ENCODE measurements at places on chromosomes 4 and X.

DNA sequence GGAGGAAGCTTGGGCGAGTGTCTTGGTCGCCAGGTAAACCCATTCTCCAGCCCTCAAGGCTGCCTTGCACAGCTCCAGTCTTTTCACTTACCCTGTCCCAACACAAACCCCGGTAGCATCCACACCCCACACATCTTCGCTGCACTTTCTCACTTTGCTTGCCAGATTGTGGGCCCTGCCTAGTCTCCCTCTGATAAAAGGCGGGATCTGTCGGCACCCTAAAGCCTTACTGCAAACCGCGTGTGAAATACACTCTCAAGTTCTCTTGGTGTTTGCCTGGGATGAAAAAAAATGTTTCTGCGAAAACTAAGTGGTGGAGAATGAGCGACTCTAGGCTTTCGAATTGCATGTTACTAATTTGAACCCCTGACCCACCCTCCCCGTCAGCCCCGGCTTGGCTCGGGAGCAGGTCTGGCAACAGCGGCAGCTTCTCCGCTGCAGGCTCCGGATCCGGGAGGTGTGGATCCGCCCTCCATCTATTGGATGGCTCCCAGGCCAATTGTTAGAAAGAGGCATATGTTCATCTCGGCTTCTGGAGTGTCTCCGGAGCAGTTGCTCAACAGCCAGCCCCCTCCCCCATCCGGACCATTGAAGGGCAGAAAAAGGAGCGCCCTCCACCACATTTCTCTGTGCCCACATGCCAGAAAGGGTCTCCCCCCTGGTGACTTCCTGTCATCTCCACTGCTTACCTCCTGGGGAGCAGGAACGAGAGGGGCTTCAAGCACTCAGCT, 3.0 kb upstream of the CITED1 start:
- no peak for DNase-seq

DNA sequence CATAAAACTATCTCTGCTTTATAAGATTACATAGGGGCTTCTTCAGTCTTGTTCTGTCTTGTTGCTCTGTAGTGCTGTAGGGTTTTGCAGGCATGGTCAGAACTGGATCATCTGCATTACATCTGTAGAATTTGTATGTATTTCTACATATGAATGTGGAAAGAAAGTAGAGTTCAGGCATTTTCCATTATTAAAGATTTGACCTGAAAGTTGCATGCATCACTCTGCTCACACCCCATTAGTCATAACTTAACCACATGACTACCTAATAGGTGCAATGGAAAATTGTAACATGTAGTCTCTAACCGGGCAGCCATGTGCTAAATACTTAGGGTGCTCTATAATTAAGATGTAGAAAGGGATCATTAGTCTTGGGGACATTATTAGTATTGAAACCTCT, 45.7 kb upstream of the AGA start:
- no peak for DNase-seq

- DNase-seq, result no peak
Observed at GRCh38 chr4:48939785-48940184, 33.2 kb upstream of the OCIAD2 start.

GRCh38 chr4:41256131-41256739, 493 bp upstream of the UCHL1 start:
- no peak for DNase-seq

DNA sequence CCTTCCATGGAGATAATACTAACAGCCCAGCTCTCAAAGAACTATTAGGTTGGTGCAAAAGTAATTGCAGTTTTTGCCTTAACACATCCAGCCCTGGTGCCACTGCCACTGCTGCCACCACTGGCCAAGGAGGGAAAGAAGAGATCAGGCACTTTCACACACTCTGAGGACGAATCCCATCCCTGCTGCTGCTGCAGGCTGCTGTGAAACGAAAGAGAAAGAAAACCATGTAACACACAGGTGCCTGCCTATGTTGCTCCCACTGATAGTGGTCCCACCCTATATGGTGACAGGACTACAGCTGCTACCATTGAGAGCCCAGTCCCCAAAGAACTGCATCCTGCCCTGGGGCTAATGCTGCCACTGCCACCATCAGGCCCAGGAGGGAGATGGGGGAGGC, 35.1 kb downstream of the TMLHE start:
- no peak for DNase-seq

DNA sequence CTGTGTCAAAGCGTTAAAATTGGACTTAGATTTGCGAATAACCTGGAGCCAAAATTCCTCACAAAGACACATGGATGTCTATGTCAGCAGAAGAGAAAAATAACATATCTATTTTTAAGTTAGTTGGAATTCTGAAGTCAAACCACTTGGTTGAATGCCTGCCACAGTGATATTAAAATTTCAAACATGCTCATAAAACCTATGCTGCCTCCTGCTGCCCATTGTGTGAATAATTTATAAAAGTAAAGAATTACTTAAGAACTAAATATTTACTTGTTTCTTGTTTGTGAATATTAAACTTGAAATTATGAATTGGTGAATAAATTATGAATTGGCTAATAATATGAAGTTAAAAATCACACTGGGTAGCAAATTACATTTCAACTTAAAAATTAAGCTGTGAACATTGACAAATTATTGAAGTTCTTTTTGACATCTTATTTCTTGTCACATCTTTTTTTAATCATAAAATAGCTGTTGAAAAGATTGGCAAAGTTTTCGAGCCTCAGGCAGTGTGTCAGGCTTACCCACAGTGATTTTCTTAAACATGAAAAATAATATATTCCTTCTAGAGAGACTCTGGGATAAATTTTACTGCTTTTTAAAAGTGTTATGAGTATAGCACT, 35.4 kb downstream of the FABP2 start:
- DNase-seq, result no peak

DNA sequence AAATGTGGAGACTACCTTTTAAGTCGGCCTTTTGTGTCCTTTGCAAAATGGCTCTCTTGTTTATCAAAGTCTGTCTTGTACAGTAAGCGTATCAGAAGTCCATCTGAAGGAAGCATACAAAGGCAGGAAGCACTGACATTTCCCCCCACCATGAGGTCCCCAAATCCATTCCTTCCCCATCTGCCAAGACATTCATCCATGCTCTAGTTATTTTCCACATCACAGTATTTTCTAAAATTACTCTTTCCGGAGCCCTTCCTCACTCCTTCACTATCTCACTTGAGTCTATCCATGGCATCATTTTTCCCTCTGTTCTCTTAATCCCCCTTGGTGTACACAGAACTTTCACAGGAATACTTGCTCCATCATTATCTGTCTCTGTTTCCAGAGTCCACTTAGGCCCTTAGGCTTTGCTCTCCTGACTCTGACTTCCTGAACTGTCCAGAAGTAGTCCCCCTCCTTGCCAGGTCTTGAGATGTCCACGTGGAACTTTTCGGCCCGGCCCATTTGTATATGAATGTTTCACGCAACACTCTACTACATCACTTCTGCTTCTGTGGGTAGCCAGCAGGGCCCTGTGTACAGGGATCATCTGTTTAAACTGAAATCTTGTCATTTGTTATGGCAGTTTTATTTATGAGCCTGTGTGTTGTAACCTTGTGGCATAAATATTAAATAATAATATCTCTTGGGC, 2.1 kb downstream of the SEL1L3 start:
- DNase-seq, result no peak

DNA sequence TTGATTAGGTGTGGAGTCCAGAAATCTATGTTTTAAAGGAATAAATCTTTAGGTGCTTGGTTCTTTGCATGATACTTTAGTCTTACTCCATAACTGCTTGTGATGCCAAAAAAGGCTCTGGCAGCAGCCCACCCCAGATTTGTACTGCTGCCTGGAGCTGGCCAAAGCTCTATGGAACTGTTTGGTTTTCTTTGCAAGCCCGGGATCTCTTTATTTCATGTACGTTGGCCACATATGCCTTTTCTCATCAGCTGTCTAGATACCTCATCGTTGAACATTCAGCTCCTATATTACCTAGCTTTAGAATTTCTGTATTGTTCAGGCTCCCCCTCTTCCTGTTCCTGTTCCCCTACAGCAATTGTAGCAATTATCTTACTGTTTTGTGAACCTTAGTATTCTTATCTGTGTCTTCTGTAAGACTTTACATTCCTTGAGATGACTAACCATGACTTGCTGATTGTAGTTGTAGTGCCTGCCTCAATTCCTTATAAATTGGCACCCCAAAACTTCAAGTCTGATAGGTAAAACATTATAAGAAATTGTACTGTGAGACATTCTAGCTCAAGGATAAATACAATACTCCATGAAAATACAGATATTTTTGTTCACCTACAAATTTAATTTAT, 199.4 kb upstream of the GPRIN3 start:
- no peak for DNase-seq

- DNase-seq, result no peak
Observed at GRCh38 chr4:60133375-60133774, 1066.8 kb upstream of the ADGRL3 start.

DNA sequence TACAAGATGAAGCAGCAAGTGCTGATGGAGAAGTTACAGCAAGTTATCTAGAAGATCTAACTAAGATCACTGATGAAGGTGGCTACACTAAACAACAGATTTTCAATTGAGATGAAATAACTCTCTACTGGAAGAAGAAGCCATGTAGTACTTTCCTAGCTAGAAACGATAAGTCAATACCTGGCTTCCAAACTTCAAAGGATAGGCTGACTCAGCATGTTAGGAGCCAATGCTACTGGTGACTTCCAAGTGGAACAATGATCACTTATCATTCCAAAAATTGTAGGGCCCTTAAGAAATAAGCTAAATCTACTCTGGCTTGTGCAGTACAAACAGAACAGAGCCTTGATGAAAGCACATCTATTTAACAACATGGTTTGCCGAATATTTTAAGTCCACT, 55.0 kb downstream of the FBXW7 start:
- no peak for DNase-seq

GRCh38 chrX:66162331-66162822, 1.7 kb upstream of the HEPH start:
- no peak for DNase-seq

- DNase-seq, result no peak
Observed at GRCh38 chr4:112053825-112054350, 91.4 kb upstream of the FAM241A start.

DNA sequence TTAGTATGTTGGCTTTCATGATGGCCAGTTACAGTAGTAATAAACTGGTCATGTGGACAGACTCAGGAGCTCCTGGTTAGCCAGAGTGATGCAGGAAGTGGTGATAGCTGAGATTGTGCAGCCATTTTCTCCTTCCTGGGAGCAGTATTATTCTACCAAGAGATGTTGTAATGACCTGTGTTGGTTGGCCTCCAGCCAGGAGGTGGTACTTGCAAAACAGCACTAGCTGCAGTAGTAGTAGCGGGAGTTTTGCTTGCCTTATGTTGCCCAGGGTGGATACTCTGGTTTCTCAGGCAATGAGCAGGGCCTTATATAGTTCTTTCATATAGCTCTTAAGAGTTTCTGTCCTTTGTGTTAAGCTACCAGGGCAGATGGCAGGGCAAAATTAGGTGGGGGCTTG, 998.8 kb downstream of the GLUD2 start:
- no peak for DNase-seq

GRCh38 chr4:125948021-125948420, 633.3 kb downstream of the FAT4 start:
- no peak for DNase-seq

DNA sequence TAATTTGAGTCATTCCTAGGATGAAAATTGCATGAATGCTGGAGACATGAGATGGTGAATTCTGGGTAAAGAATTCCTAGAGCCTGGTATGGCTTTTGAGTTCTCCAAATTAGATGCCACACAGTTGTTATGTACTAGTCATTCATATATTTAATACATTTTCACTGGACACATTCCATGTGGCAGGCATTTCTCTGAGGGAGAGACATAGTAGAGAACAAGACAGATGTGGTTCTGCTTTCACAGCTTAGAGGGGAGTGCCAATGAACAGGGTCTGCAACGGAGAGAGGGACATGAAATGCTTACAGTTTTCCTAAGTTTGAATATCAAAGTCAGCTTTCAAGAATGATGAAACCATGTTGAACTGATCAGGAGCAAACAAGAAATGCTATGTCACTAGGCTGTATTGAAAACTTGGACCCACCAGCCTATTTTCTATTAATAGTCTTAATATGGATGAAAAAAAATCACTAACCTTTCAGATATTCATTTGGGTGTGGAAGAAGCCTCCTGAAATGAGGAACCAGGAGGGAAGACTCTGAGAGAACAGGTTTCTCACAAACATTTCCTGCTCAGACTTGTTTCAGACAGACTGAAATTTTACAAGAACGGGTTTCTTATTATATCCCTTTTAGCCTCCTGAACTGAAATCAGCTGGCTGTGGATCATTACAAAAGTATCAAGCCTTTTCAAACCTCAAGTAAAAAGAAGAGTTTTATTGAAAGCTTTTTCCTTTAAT, 276.0 kb upstream of the TET2 start:
- no peak for DNase-seq

DNA sequence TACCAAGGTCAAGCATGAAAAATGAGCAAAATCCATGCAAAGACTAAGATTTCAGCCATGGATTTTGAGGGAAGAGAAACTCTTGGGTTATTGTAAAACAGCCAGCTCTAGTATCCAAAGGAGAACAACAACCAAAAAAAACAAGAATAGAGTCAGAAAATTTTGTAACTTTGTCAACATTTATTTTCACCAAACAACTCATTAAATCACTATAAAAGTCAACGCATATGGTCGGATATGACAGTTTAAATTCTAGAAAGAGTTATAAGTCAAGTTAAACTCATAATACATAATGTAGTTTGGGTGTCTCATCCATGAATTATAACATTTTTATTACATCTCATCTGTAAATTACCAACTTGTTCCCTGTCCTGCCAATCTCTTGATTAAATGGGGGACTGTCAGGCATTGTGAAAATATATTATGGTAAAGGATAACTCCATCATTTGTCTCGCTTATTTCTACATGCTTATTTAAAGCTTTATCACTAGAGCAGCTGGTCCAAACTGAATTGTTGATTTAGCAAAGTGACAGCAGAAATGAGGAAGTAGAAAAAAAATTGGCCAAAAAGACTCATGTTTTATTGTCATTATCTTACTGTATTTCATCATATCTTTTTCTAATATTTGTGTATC, 224.8 kb upstream of the NOCT start:
- DNase-seq, result no peak

DNA sequence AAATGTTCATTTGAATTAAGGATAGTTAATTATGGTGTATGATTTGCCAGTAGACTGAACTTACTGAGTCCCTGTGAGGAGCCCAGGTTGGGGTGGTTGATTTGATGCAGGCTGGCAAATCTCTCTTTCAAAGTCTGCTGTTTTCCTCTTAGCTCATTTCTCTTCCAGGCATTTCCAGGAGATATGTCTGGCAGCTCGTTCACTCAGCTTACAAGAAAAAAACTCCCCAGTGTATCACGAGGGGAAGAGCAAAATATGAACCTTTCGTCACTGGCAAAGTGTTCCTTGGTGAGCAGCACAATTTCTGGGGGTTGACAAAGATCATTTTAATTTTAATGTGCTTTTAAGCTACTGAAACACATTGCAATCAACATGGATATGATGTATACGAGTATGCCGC, 244.2 kb downstream of the CBLL2 start:
- DNase-seq, result no peak

- no peak for DNase-seq
Observed at GRCh38 chrX:39826813-39827543, 270.8 kb downstream of the BCOR start.
